ENCODE measurements at places on chromosomes 7 and 10. TPM values are rescaled to one million over a fixed set of nuclear protein-coding genes. Genes with fewer than 3 reads are reported as not detected.

SLC16A9 gene
- 0.73 TPM for polyA plus RNA-seq

COL1A2 gene
- 155 TPM for polyA plus RNA-seq

NT5C3A gene
- polyA plus RNA-seq = 18.2 TPM

FOXI2 gene
- polyA plus RNA-seq = not detected

ZNF727 gene
- polyA plus RNA-seq = 0.29 TPM

Measured in heart right ventricle (tissue), 16 donors.